NCI-H2227 treated with DMSO at 0.1 percent for 48 hours (cell line): ENCODE measurements at places on chromosomes 4 and X.
A peak's percentile ranks its signal among the peaks of the same experiment; 100 is the strongest.

DNA sequence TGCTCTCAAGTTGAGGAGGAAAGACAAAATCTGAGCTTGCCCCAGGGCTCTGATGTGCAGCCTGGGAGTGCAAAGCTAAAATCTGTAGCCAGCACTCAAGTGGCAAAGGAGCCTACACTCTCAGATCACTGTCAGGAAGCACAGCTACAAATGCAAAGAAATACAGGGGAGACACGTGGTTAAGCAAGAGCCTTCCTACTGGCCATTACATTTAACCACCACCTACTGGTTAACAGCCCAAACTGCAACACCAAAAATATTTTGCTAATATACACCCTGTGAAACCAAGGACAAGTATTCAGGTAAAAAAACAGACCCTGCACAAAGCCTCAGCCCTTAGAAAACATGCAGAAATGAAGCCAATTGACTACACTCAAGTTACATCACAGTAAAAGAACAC lies 170.4 kb upstream of the FGF16 start:
- DNase-seq: no peak

- no peak for DNase-seq
These were observed 95.5 kb upstream of the ZNF518B start for GRCh38 chr4:10552591-10553280.

DNA sequence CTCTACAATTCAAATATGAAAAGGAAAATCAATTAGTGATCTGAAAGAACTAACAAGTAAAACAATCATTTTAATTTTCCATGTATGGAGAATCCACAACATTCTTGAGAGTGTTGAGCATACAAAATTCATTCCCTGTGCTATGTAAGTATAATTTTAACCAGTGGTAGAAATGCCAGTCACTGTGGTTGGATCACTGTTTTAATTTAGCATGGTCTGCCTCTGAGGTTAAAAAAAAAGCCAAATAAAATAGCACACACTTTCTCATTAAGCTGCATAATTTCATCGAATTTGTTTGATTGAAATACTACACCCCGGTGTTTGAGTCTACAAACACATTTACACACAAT lies 185.5 kb upstream of the STS start:
- DNase-seq: no peak

GRCh38 chrX:148643460-148643859 lies 143.0 kb downstream of the AFF2 start:
- no peak for DNase-seq

DNA sequence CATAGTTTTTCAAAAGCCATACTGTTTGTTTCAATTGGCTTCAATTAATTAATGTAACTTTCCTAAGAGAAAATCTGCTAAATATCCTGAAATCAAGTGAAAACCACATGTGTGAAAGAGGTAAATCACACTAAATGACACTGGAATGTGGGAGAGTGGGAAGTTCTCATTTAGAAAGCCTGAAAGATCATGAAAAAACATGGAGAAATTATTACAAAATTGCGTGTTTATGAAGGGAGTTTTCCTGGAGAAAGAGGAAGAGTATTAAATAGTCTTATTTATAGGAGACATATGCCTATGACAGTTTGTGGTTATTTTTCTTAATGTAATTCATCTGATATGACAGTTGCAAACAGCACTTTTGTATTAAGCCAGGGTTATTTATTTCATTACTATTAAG lies 183.7 kb downstream of the DKK2 start:
- DNase-seq: no peak

DNA sequence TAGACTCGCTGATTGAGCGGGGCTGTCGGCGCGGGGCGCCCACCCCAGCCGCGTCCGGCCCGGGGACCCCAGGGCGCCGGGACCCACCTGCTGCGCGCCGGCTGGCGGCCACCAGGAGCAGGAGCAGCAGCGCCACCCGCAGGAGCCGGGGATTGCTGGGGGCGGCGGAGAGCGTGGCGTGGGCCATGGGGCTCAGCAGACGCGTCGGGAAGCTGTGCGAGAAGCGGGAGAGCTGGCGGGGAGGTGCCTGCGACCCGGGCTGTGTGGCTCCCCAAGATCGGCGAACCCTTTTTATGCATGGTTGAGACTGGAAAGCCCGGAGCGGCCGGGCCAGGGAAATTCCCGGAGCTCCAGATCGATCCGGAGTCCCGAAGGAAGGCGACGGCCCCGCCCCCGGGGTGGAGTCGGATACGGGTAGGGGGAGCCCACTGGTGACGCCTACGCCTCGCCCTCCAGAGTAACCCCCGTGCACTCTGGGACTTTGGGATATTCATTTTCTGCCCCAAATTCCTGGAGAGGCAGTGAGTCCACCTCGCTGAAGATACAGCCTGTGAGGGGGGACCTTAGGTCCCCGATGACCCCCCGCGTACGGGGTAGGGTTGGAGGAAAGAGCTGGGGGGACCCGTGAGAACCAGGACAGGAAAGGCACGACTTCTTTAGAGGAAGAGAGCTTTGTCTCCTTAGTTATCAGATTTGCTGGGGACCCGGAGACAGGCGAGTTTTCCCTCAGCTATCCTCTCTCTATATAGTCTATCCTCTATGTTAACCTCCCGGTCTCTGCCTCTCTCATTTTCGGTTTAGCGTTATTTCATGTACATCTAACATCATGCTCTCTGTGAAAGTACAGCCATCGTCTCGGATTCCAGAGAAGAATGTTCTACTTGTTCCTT lies at the start of gene CXCL3:
CXCL3 (minus strand) TSS at position 265 of the 890 bp plus-strand sequence; CDS start at position 187, 78 bp downstream.
- DNase-seq: no peak

GRCh38 chr4:25500626-25501316 lies 123.7 kb downstream of the ANAPC4 start:
- peak; percentile 76 for DNase-seq
